Adipose tissue (tissue), 3 donors: ENCODE measurements at places on chromosomes 6 and 20. TPM values are rescaled to one million over a fixed set of nuclear protein-coding genes. Genes with fewer than 3 reads are reported as not detected.

The PRSS16 gene
- polyA plus RNA-seq, result 32.4 TPM

The DLL1 gene
- polyA plus RNA-seq, result 13.4 TPM

The TREM1 gene
- 4.3 TPM for polyA plus RNA-seq

The PLCB1 gene
- 3.6 TPM for polyA plus RNA-seq

The ADGB gene
- not detected for polyA plus RNA-seq

The MYLIP gene
- polyA plus RNA-seq, result 10.3 TPM

The YIPF3 gene
- polyA plus RNA-seq, result 97.3 TPM

The QRSL1 gene
- polyA plus RNA-seq, result 4.3 TPM

The OR2W1 gene
- polyA plus RNA-seq, result not detected

The ABRACL gene
- polyA plus RNA-seq, result 12.4 TPM

The GPSM3 gene
- 3.9 TPM for polyA plus RNA-seq

The EEF1A2 gene
- polyA plus RNA-seq, result 3.2 TPM

The CYP21A2 gene
- 2.1 TPM for polyA plus RNA-seq

The AHI1 gene
- polyA plus RNA-seq, result 6.3 TPM

The SIRPB1 gene
- polyA plus RNA-seq, result 3.5 TPM

The ROS1 gene
- 0.01 TPM for polyA plus RNA-seq

The GPX5 gene
- not detected for polyA plus RNA-seq

The SAMD5 gene
- 0.32 TPM for polyA plus RNA-seq

The STX11 gene
- 84.1 TPM for polyA plus RNA-seq

The PNISR gene
- 36.6 TPM for polyA plus RNA-seq

The BMP6 gene
- 0.83 TPM for polyA plus RNA-seq

The SIGLEC1 gene
- 11.0 TPM for polyA plus RNA-seq

The CABLES2 gene
- 1.3 TPM for polyA plus RNA-seq

The UNC5CL gene
- 1.3 TPM for polyA plus RNA-seq

The SMPDL3A gene
- 5.2 TPM for polyA plus RNA-seq

The CCN6 gene
- not detected for polyA plus RNA-seq

The SLC4A11 gene
- polyA plus RNA-seq, result 1.0 TPM

The RAB32 gene
- polyA plus RNA-seq, result 44.1 TPM

The PI16 gene
- 0.56 TPM for polyA plus RNA-seq
